Spinal cord (tissue), 10 donors: ENCODE measurements at places on chromosomes 2 and 18.

DNA sequence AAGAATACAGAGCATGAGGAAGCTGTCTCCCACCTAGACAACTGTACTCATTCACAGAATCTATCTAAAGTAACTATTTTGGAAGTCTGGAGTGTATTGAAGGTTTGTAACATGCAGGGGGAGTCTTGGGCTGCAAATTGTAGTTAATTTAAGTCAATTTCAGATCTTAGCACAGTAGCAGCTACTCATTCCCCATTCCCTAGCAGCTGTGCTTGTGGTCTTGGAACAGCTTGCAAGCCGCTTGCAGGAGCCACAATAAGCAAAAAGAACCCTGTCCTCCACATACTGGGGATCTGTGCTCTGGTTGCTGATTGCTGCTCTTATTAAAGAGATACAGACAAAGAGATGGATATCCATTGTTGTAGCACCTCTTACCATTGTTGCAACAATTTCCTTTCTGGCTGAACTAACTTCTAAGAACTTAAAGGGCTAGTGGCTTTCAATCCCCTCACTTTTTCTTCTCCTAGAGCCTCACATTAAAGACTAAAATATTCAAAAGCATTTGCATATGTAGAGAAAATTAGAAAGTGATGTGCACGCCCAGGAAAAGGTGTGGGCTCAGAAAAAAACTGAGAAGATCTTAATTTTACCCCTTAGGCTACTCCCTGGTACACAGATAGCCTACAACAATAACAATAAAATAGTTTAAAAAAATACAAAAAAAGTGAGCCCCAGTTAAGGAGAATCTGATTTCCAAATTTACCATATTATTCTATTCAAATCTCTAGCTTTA is 1775.1 kb upstream of the PIK3C3 start:
- no peak overlapping the region for H3K4me3 ChIP-seq
- H3K27ac ChIP-seq, result no peak overlapping the region
- peaks cover 2% of the 10 kb centered on the region for H3K4me1 ChIP-seq
- H3K27me3 ChIP-seq, result no peaks in the 10 kb centered on the region
- no peak for DNase-seq
- no peaks in the 10 kb centered on the region for H3K36me3 ChIP-seq

DNA sequence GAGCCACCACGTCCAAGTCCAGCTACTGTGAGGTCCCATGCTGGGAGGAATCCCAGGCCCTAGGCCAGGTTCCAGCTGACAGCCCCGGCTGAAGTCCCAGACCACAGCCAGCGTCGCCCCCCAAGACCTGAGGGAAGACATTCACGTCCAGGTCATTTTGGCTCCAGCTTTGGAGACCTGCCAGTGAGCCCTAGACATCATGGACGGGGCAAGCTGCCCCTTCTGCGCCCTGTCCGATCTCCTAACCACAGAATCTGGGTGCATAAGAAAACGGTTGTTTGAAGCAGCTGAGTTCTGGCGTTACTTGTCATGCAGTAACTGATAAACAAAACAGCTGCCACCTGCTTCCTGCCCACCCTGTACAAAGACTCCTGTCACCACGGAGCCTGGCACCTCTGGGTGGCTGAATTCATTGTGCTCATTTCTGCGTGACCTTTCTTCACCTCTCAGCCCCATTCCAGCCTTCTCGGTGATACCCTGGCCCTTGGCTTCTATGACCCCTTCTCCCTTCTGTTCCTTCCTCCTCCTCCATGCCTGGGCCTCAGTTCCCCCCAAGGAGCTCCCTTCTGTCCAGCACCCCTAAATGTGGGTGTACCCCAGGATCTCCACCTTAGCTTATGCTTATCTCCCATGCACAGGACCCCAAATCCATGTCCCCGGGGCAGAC is 72.6 kb upstream of the SMAD7 start:
- H3K27ac ChIP-seq, result no peak overlapping the region
- H3K4me3 ChIP-seq, result no peak overlapping the region
- H3K36me3 ChIP-seq, result no peaks in the 10 kb centered on the region
- no peak for DNase-seq
- H3K27me3 ChIP-seq, result no peaks in the 10 kb centered on the region

- H3K4me3 ChIP-seq, result no peak overlapping the region
- no peak for DNase-seq
- H3K27me3 ChIP-seq, result no peaks in the 10 kb centered on the region
- no peak overlapping the region for H3K27ac ChIP-seq
- peaks cover 47% of the 10 kb centered on the region for H3K36me3 ChIP-seq
Observed at GRCh38 chr2:47019961-47020681, 104.5 kb upstream of the MCFD2 start.

DNA sequence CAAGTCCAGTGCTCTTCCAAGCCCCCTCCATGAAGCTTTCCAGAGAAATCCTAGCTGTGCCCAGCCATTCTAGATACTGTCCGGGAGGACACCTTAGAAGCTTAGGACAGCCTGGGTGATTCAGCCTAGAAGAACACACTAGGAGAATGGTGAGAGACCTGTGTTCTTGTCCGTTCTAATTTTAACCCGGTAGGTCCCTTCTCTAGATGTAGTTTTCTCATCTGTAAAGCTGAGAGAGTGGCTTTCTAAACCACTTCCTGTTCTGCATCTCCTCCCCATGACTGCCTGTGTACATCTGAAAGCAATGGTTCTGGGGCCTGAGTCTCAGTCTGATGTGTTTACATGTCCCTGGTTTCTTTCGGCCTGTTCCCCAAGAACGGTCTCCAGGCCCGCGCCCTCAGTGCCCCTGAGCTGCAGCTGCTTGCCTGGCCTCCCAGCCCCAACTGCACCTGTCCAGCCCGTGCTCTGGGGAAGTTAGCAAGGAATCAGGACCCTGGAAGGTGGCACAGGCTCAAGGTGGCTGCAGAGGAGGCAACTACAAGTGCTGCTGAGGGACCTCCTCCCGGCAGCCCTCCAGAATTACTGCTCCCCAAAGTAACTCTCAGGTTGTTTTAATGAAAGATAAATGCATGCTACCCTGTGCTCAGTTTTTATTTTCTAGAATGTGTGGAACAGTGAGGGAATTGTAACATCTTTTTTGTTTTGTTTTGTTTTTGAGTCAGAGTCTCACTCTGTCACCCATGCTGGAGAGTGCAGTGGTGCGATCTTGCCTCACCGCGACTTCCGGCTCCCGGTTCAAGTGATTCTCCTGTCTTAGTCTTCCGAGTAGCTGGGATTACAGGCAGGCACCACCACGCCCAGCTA is 105.9 kb downstream of the LBH start:
- H3K4me1 ChIP-seq, result no peaks in the 10 kb centered on the region
- H3K4me3 ChIP-seq, result no peak overlapping the region
- DNase-seq, result no peak
- H3K36me3 ChIP-seq, result no peaks in the 10 kb centered on the region

- no peaks in the 10 kb centered on the region for H3K27me3 ChIP-seq
- no peak overlapping the region for H3K27ac ChIP-seq
- no peaks in the 10 kb centered on the region for H3K36me3 ChIP-seq
- no peak for DNase-seq
Observed at GRCh38 chr2:233079953-233080835, 20.1 kb downstream of the INPP5D start.
